H9 (cell line): ENCODE measurements at places on chromosomes 6 and 20. TPM values are rescaled to one million over a fixed set of nuclear protein-coding genes. Genes with fewer than 3 reads are reported as not detected.

Gene CDH4
- total RNA-seq, result 3.0 and 3.2 TPM in 2 replicates

GRCh38 chr6:170139531-170139930, 151.3 kb downstream of the DLL1 start:
- no peak for DNase-seq

DNA sequence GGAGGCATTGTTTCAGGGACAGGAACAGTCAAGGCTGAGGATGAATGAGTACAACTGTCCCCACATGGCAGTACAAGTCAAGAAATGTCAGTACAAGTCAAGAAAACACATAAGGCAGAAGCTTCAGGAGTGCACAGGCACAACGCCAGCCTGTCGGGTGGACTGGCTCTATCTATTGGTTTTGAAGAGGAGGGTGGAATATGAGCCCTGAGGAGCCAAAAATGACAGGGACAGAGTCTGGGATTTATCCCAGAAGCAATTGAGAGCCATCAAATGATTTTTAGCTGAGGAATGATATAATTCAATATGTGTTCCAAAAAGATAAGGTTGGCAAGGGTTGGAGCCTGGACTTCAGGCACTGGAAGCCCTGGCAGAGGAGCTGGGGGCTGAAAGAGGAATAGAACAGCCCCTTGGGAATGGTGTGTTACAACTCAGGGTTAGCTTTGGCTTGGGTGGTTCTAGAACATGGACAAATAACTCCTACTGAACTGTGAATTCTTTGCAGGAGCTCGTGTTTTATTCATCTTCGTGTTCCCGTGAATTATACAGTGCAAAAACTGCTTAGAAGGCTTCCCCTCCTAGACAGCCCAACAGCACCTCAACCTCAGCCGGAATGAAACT, 425.7 kb upstream of the ARID1B start:
- DNase-seq, result no peak

Gene POPDC3
- total RNA-seq, result 5.7 and 6.0 TPM in 2 replicates

GRCh38 chr20:63132715-63133471, 83.0 kb downstream of the YTHDF1 start:
- DNase-seq, result peak; percentile 26

GRCh38 chr6:21842875-21843645, 249.5 kb downstream of the SOX4 start:
- no peak for DNase-seq

Gene MAS1
- 0.02 TPM in 2 replicates for total RNA-seq
